ENCODE measurements at places on chromosomes 11 and 22.

DNA sequence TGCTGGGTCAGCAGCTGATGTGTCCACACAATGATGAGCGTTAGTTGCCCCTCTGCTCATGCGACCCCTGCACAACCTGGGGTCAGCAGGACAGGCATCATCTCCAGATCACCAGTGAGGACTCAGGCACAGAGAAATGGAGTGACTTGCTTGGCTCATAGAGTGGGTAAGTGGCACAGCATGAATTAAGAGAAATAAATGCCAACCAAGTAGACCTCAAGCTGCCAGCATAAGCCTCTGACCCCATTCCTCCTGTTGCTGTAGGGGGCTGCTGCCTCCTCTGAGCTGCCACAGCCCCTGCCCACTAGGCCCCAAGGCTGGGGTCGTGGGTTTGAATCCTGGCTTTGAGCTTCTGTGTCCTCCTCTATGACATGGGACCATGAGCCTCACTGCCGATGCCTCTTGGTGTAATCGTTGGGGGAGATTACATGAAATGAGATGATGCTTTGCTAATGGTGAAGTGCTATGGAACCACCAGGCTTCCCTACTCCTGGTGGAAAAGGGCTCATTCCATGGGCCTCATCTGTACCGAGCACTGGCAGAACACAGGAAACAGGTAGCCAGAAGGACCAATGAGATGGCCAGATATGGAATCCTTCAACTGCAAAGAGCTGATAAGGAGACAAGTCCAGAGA lies 33.6 kb downstream of the LRRC32 start:
- no peak for DNase-seq

DNA sequence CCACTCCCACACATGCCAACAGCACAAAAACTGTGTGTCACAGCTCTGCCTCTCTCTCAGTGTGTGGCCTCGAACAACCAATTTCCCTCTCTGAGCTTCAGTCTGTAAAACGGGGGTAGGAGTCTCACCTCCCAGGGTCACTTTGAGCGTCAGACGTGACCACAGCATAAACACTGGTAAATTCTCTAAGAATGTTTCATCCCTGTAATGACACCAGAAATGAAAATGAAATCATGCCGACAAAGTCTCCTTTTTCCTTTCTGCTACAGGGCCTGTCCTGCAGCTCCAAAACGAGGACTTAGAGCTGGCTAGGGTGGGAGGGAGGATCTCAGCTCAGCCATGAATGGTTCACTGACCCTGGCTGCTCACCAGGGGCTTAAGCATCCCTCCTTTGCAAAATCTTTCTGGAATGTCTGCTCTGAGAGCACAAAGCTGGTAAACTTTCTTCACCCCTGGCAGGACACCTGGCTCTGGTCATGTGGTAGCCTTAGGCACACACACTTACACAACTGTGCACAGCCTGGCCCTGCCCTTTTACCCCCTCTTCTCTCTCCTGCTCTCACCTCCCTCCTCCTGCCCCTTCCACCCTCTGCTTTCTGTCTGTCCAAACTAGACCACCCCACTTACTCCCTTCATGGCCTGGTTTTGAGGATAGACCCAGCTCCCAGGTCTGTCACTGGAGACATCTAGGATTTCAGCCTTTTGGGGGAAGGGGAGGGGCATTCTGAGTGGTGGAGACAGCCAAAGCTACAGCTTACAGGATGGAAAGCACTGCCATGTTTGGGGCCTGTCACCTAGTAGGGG lies 12.3 kb upstream of the TSKU start:
- DNase-seq = no peak

DNA sequence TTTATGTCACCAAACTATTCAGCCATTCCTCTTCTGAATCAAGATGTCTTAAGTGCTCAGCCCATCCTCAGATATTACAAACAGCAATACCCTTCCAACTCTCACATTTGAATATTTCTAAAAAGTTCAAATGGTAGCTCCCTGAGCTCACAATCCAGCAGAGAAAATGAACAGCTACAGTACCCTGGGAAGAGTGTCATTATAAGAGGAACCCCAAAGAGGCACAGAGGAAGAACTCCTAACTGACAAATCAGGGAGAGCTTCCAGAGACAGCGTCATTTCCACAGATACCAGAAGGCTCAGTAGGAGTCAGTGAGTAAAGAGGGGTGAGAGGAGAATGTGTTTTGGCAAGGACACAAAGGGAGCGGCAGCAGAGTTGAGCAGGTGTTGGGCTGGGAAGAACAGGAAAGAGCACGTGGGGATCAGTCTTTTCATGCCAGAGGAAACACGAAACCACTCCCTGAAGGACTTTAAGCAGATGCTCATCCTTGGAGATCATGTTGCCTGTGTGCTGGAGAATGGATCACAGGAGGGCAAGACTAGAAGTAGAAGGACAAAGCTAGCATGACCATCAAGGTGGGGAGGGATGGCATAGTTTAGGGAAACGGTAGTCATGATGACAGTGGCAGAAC lies 4.3 kb downstream of the CLTCL1 start:
- no peak for DNase-seq

DNA sequence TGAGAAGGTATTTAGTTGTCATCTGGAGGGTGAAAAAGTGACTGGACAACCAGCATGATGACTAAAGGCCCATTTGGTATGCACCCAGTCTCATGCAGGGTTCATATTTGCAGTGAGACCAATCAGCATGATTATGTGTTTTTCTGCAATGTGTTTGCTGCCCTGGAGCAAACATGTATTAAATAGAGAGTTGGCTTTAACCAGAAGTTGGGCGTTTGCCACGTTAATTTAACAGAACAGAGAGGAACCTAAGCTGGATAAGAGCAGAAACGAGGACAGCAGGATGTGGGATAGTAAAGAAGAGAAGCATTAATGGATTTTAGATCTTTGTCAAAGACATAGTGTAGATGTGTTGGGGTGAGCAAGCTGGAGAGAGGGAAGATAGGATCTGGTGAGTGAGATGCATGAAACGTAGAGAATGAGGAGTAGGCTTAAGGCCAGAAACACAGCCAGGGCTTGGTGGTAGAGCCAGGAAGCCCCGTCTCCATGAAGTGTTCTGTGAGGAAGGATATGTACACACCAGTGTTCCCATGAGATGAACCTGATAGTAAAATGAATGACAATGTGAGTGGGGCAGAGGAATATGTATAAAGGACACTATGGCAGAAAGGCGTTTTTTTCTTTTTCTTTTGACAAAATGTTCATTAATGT lies 164.0 kb upstream of the PDGFD start:
- no peak for DNase-seq

- no peak for DNase-seq
Observed at GRCh38 chr11:119491753-119492510, 69.0 kb upstream of the THY1 start.

GRCh38 chr11:43953521-43953920 lies 11.1 kb downstream of the C11orf96 start:
- no peak for DNase-seq

DNA sequence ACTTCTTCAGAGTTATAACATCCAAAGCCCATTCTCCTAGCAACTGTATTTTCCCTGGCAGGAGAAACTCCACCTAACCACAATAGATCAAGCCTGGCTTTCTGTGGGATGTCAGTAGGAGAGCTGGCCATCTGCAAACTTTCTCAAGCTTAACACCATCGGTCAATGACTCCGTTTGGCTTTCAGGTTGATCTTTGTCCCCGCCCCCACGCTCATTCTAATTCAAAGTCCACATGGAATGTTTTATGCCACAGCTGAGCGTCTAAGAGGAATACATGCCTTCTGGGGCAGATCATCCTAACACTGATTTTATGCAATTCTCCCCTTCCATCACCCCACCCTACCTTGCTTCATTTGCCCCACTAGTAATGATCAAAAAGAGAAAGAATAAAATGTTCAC lies 4.8 kb downstream of the GVQW3 start:
- DNase-seq = no peak

- DNase-seq = no peak
Observed at GRCh38 chr11:74754507-74755252, 6.0 kb downstream of the RNF169 start.
